AG10803 (cell line): ENCODE measurements at places on chromosomes 7 and 10.

DNA sequence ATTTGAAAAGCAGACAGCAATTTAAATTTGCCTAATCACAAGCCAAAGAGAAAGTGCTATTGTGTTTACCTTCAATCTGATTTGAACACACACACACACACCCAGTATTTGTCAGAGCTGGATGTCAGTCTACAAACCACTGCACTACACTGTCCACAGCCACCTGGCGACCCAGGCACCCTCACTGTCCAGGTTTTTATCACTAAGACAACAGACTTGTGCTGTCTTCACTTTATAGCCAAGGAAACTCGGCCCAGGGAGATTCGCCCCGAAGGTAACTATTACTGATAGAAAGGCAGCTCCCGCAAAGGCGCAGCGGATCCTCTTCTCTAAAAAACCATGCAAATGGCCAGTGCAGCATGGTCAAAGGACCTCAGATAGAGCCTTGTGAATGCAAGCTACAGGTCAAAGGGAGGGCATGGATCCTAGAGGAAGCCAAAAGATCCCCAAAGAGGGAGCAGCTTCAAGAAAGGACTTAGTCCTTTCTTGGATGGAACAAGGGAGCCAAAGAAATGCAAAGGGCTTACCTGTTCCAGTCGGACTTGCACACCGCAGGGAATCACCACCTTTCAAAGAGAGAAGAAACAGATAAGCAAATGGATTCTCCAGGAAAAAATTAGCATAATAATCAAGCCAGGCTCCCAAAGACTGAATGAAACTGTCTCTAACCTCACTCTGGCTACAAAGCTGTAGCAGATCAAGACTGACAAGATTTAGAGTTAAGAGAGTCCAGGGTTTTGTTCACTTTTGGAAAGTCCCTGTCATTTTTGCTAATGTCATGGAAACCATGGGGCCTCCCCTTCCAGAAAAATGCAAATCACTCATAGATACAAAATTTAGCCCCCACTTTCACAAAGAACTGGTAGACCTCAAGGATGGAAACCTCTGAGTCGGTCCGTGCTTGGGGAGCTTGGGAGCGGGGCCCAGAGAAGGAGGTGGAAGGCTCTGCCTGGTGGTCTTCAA, 101.1 kb downstream of the TNS3 start:
- DNase-seq = no peak

- no peak for DNase-seq
Measured at GRCh38 chr7:69864822-69865221, 266.5 kb downstream of the AUTS2 start.

DNA sequence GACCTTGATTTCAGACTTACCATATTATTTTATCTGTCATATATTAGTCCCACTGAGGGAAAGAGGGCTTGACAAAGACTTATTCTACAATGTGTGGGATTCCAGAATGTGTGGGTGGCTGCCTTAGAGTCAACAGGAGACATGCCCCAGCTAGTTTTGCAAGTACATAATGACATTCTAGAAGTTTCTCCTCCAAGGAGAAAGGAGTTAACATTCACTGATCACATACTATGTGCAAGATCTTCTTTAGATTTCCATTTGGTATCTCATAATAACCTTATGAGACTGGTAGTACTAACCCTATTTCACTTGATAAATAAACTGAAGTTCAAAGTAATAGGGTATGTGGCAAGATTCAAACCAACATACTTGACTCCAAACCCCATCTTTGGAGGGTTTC, 25.2 kb downstream of the IRF5 start:
- no peak for DNase-seq

GRCh38 chr7:157272351-157273207, 64.2 kb upstream of the DNAJB6 start:
- DNase-seq = no peak

GRCh38 chr10:88687853-88688467, 18.1 kb upstream of the LIPK start:
- peak; percentile 25 for DNase-seq

DNA sequence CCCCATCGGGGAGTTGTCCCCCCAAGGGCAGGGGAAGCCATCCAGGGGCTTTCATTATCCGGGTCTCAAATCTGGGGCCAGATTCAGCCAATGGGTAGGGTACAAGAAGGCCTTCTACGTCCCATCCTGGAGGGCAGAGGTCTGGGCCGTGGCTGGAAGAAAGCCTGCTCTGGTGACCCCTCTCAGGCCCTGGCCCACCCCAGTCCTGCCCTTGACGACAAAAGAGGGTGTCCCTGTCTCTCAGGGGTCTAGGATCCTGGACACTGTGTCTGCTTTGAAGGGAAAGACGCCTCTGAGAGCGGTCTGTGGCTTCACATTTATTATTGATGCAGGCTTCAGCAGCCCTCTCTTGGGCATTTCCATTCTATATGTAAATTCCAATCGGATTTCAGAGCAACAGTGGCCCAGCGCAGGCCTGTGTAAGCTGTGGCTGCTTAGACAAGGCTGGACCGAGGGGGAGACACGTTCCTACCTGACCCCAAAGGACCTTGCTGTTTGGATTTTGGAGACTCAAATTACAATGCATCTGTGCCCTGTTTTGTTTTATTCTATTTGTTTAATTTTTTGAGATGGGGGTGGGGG, 83.2 kb upstream of the BAIAP2L1 start:
- DNase-seq = no peak

- no peak for DNase-seq
Measured at GRCh38 chr10:120557311-120557710, 100.3 kb downstream of the PLPP4 start.

GRCh38 chr7:32070051-32070405, 179 bp downstream of the PDE1C start:
- no peak for DNase-seq

DNA sequence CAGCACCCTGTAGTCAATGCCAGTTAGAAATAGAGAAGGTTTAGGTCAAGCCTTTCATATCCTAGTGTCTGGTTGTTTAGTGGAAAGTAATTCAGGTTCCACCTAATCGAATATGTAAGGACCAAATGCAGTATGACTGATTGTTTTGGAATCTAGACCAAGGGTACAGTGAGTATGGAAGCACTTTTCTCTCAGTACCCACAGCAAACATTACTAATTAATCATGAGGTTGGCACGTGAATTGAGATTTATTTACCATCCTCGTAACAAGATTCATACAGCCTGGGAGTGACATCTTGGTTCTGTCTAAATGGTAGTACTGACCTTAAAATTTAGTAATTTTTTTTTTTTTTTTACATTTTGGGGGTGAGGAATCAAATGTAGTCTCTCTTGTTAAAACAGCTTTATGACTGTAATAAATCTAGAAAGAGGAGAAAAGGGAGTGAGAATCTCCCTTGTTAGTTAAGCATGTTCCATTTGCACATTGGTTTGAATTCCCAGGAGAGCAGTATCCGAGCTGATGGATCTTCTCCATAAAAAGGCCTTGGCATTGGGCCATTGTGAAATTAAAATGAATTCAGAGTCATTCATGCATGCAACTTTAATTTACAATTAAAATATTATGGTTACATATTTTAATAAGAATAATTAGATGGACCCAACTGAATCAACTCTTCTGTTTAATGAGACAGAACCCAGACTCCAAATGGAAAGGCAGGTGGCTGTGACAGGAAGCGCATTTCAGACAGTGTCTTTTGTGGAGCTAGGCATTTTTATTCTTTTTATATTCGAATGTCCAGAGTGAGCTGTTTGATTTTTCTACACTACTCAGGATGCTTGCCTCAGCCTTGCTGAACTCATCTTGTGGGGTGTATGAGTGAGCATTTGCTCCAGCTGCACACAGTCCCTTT, 57.6 kb downstream of the SNX10 start:
- no peak for DNase-seq

DNA sequence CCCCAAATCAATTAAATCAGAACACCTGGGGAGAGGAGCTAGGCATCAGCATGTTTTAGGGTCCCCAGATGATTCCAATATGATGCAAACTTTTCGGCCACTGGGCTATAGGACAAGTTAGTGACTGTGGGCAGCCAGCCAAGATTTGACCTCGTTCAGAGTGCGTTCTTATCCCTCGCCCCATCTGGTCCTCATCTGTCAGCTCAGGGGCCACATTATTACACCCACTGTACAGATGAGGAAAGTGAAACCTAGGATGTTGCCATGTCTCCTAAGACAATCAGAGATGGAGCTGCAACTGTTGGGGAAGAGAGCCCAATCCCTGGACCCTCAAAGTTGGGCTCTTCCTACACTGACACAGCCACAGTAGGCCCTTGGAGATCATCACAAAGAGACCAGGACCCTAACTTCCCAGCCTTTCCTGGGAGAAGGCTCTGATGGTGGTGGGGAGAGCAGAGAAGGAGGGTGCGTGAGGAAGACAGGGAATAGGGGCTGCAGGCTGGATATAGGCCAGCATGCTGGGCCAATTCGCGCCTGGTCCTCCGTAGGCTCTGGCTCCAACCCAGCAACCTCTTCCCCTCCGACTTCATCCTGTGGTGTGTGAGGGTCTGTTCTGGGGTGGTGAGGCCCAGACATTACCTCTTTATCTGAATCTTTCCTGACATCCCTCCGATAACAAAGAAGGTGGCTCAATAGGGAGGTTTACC, 109.4 kb upstream of the ZMIZ1 start:
- DNase-seq = no peak

GRCh38 chr7:96479015-96479645, 157.2 kb upstream of the SLC25A13 start:
- DNase-seq = no peak

- DNase-seq = no peak
Measured at GRCh38 chr10:86340991-86341260, 25.7 kb downstream of the GRID1 start.

DNA sequence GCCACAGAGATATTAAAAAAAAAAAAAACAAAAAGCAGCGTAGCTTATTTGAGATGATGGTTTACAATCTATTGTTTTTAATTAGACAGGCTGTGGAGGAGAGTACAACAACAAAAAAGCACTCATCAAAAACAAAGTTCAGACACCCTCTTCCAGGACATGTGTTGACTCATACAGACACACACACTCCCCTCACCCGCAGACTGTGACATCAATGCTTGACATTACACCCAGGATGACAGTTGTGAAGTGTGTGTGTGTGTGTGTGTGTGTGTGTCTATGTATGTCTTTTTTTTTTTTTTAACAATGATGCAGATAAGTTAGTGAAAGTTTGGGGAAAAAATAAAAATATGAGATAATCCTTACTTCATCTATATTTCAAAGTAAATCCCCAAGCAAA, 303.6 kb downstream of the GPAM start:
- no peak for DNase-seq

DNA sequence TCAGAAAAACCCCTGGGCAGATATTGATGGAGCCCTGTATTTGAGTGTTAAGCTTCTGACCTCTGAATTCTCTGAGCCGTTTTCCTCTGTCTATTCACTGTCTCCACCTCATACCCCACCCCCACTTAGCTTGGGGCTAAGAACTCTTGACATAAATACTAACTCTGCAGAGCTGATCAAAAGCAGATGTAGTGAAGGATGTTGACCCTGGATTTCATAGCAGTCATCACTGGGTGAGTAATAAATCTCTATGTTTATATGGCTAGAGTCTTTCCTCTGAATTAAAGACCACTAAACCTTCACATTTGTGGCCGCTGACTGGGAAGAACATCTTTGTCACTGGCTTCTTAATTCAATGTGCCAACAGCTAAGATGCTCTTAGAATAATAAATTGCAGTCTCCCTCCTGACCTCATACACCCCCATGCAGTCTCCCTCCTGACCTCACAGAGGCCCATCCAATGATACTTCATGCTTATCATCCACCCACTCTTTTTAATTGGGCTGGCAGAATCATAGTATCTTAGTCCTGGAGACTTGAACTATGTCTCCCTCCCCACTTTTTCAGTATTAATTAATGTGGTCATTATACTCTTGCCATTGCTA, 78.0 kb upstream of the MACROH2A2 start:
- DNase-seq = peak; percentile 72

- no peak for DNase-seq
Measured at GRCh38 chr7:125927556-125927955, 997.9 kb upstream of the POT1 start.

DNA sequence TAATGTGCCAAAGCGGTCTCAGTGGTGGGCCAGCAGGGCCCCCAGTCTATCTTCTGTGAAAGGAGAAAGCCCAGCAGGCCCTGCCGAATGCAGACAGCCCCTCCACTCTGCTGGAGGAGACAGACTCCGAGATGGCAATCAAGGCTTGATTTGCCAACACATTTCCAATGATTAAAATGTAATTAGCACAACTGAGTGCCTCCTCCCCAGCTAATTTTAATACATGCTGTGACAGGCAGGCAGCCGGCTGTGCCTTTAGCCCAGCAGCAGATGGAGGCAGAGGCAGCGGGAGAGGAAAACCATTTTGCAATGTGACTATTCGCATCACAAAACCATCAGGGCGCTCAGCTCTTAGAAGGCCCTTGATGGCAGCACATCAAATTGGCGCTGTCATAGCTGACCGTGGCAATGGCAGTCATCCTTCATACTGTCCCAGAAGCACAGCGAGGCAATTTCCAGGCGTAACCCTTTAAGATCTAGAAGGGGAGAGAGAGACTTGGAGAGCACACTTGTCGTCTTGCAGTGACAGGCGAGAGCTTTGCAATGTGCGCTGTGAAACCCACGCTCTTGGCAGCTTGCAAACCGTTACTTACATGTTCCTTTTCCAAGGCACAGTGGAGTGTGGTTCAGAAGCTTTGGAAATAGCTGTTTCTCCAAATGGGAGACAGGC, 714.8 kb upstream of the GALNT17 start:
- no peak for DNase-seq

GRCh38 chr10:66958466-66958865, 32.6 kb downstream of the LRRTM3 start:
- no peak for DNase-seq

DNA sequence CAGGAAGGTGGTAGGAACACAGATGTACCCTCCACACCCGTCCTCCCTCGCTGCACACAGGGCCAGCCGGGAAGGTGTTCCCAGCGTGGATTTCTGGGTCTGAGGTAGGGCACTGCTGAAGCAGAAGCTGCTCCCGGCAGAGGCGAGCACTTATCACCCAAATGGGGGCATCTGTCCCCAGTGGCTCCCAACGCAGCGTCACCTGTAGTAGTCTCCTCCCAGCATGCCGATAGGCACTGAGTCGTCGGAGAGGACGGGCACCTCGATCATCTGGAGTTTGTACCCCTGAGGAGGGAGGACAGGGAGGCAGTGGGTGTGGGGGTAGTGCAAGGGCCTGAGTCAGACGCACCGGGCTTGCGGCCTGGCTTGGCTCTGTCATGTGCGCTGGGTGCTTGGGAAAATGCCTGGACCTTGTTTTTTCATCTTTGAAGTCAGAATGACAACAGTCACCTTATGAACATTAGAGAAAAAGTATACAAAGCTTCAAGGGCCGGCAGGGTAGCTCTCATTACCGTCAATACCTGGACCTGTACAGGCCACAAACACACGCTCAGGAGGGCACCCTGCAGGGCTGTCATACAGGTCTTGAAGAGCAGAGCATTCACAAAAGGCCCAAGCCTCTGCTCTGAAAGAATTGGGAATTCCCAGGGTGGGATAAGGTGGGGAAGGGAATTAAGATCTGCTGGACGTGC, 3.1 kb upstream of the PYROXD2 start:
- DNase-seq = no peak

- DNase-seq = no peak
Measured at GRCh38 chr7:2045559-2046405, 187.0 kb downstream of the MAD1L1 start.
